ENCODE measurements at places on chromosomes 3 and 15. TPM values are rescaled to one million over a fixed set of nuclear protein-coding genes. Genes with fewer than 3 reads are reported as not detected.

ARPIN gene
- 21.6 TPM for polyA plus RNA-seq

KY gene
- polyA plus RNA-seq: 0.42 TPM

PRSS50 gene
- polyA plus RNA-seq: 0.87 TPM

CLRN1 gene
- not detected for polyA plus RNA-seq

TEX55 gene
- polyA plus RNA-seq: not detected

GOLGA8S gene
- 0.21 TPM for polyA plus RNA-seq

ATP8B4 gene
- 1.1 TPM for polyA plus RNA-seq

SLC24A5 gene
- polyA plus RNA-seq: not detected

ZSCAN2 gene
- 6.6 TPM for polyA plus RNA-seq

DPH3 gene
- 4.1 TPM for polyA plus RNA-seq

GRCh38 chr3:195204360-195205163 lies 66.4 kb downstream of the XXYLT1 start:
- H3K27ac ChIP-seq: no peak overlapping the region
- no peaks in the 10 kb centered on the region for H3K36me3 ChIP-seq
- no peak for DNase-seq
- no peaks in the 10 kb centered on the region for H3K27me3 ChIP-seq
- H3K4me1 ChIP-seq: no peaks in the 10 kb centered on the region
- no peak overlapping the region for H3K4me3 ChIP-seq

DNA sequence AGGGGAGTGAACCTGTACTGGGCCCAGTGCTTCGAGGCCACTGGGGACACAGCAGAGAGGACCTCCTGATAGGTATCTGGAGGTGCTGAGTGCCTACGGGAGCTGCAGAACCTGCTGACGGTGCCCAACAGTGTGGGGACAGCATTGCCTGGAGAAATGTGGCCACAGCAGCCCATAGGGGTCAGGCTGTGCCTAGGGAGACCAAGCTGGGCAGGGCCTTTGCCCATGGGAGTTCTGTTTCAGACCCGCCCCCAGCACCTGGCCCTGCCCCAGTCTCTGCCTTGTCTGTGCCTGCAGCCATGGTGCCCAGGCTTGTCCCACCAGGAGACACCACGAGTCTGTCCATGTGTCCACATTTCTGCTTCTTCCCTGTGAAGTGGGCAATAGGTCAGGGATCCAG lies 15.3 kb upstream of the RPL32 start:
- H3K36me3 ChIP-seq: no peaks in the 10 kb centered on the region
- H3K27me3 ChIP-seq: no peaks in the 10 kb centered on the region
- no peak for DNase-seq
- H3K4me1 ChIP-seq: no peaks in the 10 kb centered on the region

GRCh38 chr15:77646104-77646694 lies 13.5 kb upstream of the LINGO1 start:
- H3K36me3 ChIP-seq: no peaks in the 10 kb centered on the region
- H3K27ac ChIP-seq: no peak overlapping the region
- DNase-seq: no peak
- no peak overlapping the region for H3K4me3 ChIP-seq

- DNase-seq: no peak
- no peak overlapping the region for H3K27ac ChIP-seq
- H3K27me3 ChIP-seq: no peaks in the 10 kb centered on the region
- H3K36me3 ChIP-seq: no peaks in the 10 kb centered on the region
These were observed 217.4 kb upstream of the EOMES start for GRCh38 chr3:27939521-27939920.

DNA sequence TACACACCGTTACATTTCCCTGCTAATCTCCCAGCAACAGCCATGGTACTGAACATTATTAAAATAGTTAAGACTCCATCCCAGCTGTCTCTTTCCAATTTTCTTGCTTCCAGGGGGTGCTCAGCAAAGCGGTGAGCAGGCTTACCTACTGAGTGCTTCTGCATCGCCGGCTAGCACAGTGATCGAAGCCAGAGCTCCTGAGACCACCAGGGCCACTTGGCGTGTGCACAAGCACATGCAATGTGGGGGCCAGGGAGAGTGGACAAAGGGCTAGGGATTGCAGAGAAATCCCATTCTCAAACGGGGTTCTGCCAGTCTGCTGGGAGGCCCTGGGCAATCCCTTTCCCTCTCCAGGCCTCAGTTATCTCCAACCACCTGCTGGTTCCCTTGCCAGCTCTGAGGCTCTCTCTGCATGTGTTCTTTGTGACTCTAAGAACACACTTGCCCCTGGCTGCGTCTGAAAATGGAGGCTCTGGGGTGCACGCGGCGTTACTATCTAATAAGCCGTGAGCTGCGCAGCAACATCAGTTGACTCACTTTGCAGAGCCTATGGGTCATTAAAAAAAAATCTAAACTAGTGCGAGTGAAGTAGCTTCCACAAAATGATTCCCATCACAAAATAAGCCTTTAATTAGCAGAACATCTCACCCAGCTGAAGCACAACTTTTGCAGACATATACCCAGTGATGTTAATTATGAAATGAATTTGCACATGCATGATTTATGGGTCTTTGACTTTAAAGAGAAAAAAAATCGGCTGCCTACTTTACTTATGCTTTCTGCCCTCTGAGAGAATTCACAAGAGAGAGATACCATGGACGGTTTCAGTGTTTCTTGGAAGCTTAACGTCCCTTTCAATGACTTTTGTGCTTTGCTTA lies 271.5 kb downstream of the TLE3 start:
- H3K27ac ChIP-seq: no peak overlapping the region
- no peaks in the 10 kb centered on the region for H3K4me1 ChIP-seq
- DNase-seq: no peak

- H3K27ac ChIP-seq: no peak overlapping the region
- H3K4me3 ChIP-seq: no peak overlapping the region
- no peaks in the 10 kb centered on the region for H3K36me3 ChIP-seq
- no peak for DNase-seq
- no peaks in the 10 kb centered on the region for H3K27me3 ChIP-seq
These were observed 34.5 kb downstream of the TBC1D5 start for GRCh38 chr3:17707813-17708543.

GRCh38 chr3:71391361-71391760 lies 192.2 kb downstream of the FOXP1 start:
- peaks cover 16% of the 10 kb centered on the region for H3K4me1 ChIP-seq
- no peaks in the 10 kb centered on the region for H3K27me3 ChIP-seq
- DNase-seq: no peak
- H3K27ac ChIP-seq: no peak overlapping the region

GRCh38 chr3:8629151-8630021 lies 15.2 kb downstream of the SSUH2 start:
- no peak overlapping the region for H3K4me3 ChIP-seq
- H3K27me3 ChIP-seq: no peaks in the 10 kb centered on the region
- DNase-seq: no peak
- no peaks in the 10 kb centered on the region for H3K36me3 ChIP-seq
- no peak overlapping the region for H3K27ac ChIP-seq

- H3K4me1 ChIP-seq: no peaks in the 10 kb centered on the region
- H3K27ac ChIP-seq: no peak overlapping the region
- no peak for DNase-seq
- H3K4me3 ChIP-seq: no peak overlapping the region
These were observed 77.4 kb downstream of the ANP32A start for GRCh38 chr15:68743256-68743655.

DNA sequence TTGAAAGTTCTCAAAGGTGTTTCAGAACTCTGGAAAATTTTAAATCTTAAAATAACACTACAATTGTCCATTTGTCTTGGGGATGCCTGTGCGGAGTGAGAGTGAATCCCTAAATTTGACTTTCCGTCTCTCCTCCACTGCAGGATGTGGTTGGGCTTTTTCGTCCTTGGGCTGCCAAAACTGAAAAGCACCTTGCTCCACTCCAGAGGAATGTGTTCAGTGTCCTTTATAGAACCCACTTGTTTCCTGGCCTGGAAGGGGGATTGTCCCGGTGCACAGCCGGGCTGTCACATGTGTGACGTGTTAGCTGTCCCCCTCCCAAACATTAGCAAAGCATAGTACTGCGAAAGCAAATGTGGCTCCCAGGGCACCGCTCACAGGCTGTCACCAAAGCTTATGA lies 69.6 kb upstream of the ATP10A start:
- no peaks in the 10 kb centered on the region for H3K36me3 ChIP-seq
- no peak for DNase-seq
- H3K4me3 ChIP-seq: no peak overlapping the region
- no peaks in the 10 kb centered on the region for H3K27me3 ChIP-seq
- H3K27ac ChIP-seq: no peak overlapping the region

- no peak overlapping the region for H3K4me3 ChIP-seq
- H3K4me1 ChIP-seq: no peaks in the 10 kb centered on the region
- no peaks in the 10 kb centered on the region for H3K36me3 ChIP-seq
- H3K27me3 ChIP-seq: no peaks in the 10 kb centered on the region
- no peak overlapping the region for H3K27ac ChIP-seq
These were observed 182.9 kb downstream of the KCNMB2 start for GRCh38 chr3:178718995-178719635.

- H3K4me1 ChIP-seq: peaks cover 5% of the 10 kb centered on the region
- peak overlapping the region; percentile 55 for H3K4me3 ChIP-seq
- H3K27ac ChIP-seq: peak overlapping the region; percentile 33
- H3K36me3 ChIP-seq: no peaks in the 10 kb centered on the region
- DNase-seq: peak; percentile 62
These were observed 717 bp downstream of the PXK start for GRCh38 chr3:58333206-58334012.

DNA sequence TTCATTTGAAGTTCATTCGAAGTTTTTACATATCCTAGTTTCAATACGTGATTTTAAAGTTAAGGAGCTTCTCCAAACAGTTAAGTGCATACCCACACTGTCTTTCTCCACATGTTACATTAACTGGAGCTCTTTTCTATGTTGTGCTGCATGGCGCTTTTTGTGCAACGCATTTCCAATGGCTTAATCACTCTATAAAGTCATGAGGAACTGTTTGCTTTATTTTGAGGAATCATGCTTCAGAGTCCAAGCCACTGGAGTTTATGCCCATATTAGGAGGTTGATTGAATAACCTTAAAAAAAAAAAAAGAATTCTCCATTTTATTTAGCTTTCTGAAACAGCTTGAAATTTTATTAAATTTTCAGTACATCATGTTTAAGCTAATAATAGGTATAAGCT lies 109.4 kb upstream of the MBNL1 start:
- H3K4me1 ChIP-seq: no peaks in the 10 kb centered on the region
- no peak overlapping the region for H3K27ac ChIP-seq
- no peak overlapping the region for H3K4me3 ChIP-seq

GRCh38 chr3:97256060-97256459 lies 441.7 kb downstream of the EPHA6 start:
- no peak overlapping the region for H3K27ac ChIP-seq
- no peaks in the 10 kb centered on the region for H3K27me3 ChIP-seq
- no peaks in the 10 kb centered on the region for H3K4me1 ChIP-seq
- no peaks in the 10 kb centered on the region for H3K36me3 ChIP-seq
- DNase-seq: no peak

- no peaks in the 10 kb centered on the region for H3K36me3 ChIP-seq
- no peak for DNase-seq
- no peak overlapping the region for H3K27ac ChIP-seq
- H3K4me3 ChIP-seq: no peak overlapping the region
- no peaks in the 10 kb centered on the region for H3K4me1 ChIP-seq
- no peaks in the 10 kb centered on the region for H3K27me3 ChIP-seq
These were observed 273.8 kb upstream of the RGMA start for GRCh38 chr15:93362821-93363220.

DNA sequence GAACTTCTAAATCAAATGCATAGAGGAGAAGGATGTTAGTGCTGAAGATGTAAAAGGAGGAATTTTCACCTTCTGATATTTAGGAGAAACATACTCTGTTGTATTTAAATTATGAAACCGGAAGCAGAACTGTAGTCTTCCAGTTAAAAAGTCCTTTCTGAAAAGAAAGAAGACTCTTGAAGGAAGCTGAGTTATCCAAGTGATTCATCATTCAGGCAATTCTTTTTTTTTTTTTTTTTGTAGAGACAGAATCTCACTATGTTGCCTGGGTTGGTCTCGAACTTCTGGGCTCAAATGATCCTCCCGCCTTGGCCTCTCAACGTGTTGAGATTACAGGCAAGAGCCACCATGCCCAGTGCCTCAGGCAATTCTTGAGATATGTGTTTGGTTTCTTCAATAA lies 424.8 kb upstream of the TPM1 start:
- H3K4me1 ChIP-seq: no peaks in the 10 kb centered on the region
- DNase-seq: no peak
- no peaks in the 10 kb centered on the region for H3K36me3 ChIP-seq
- no peak overlapping the region for H3K27ac ChIP-seq
- no peaks in the 10 kb centered on the region for H3K27me3 ChIP-seq

GRCh38 chr3:131033480-131034080 lies 6.9 kb downstream of the NEK11 start:
- DNase-seq: no peak
- H3K36me3 ChIP-seq: no peaks in the 10 kb centered on the region
- no peaks in the 10 kb centered on the region for H3K4me1 ChIP-seq
- H3K27me3 ChIP-seq: no peaks in the 10 kb centered on the region

GRCh38 chr15:78714890-78715289 lies 73.9 kb upstream of the CHRNB4 start:
- no peak overlapping the region for H3K4me3 ChIP-seq
- no peak for DNase-seq
- H3K4me1 ChIP-seq: no peaks in the 10 kb centered on the region
- no peaks in the 10 kb centered on the region for H3K27me3 ChIP-seq

- H3K27me3 ChIP-seq: no peaks in the 10 kb centered on the region
- no peak for DNase-seq
- no peak overlapping the region for H3K27ac ChIP-seq
- no peaks in the 10 kb centered on the region for H3K36me3 ChIP-seq
- peak overlapping the region; percentile 42 for H3K4me3 ChIP-seq
These were observed 17.3 kb downstream of the ZNF148 start for GRCh38 chr3:125357837-125358236.

DNA sequence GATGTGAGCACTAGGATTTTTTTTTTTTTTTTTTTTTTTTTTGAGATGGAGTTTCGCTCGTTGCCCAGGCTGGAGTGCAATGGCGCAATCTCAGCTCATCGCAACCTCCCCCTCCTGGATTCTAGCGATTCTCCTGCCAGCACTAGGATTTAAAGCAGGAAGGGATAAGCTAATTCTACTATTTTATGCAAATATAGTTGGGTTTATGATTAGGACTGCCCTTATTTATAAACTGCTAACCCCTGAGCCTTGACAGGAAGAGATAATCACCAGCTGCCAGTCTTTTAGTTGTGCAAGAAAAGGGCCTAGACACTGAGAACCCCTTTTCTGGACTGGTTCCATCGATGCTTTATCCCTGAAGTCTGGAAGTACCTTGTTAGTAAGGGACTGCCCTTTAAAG lies 36.7 kb downstream of the IFT57 start:
- H3K4me1 ChIP-seq: peaks cover 3% of the 10 kb centered on the region
- H3K4me3 ChIP-seq: no peak overlapping the region
- DNase-seq: no peak
- no peaks in the 10 kb centered on the region for H3K27me3 ChIP-seq
- H3K27ac ChIP-seq: no peak overlapping the region

DNA sequence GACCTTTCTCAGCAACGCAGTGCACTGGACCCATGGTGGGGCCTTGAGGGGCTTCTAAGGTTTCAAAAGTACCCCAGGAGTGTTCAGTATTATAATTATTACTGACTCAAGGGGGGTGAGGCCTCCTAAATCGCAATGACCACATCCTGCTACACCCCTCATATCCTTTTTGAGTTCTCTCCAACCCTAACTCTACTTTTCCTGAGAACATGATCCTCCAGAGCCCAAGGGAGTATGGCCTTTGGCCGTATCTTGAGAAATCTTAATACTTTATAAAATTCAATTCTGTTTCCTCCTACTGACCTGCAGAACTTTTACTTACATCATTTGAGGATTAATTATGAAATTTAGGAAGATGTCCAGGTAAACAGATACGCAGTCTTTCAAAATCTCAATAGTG lies 30.4 kb upstream of the RARRES1 start:
- H3K27me3 ChIP-seq: no peaks in the 10 kb centered on the region
- H3K27ac ChIP-seq: no peak overlapping the region
- no peak for DNase-seq
- H3K4me1 ChIP-seq: peaks cover under 1% of the 10 kb centered on the region

- no peaks in the 10 kb centered on the region for H3K4me1 ChIP-seq
- no peaks in the 10 kb centered on the region for H3K27me3 ChIP-seq
- no peak for DNase-seq
- H3K27ac ChIP-seq: no peak overlapping the region
These were observed 27.0 kb upstream of the CD200R1L start for GRCh38 chr3:112873632-112874031.

All from pancreas (tissue), 10 donors.